HCT116 (cell line): ENCODE measurements at places on chromosomes 12 and 14. TPM values are rescaled to one million over a fixed set of nuclear protein-coding genes. Genes with fewer than 3 reads are reported as not detected.
A peak's percentile ranks its signal among the peaks of the same experiment; 100 is the strongest.

C12orf50 gene
- not detected for total RNA-seq

- H3K36me3 ChIP-seq = no peaks in the 10 kb centered on the region
- H3K27ac ChIP-seq = no peak overlapping the region
- no peak for DNase-seq
These were observed 10.4 kb upstream of the NRIP2 start for GRCh38 chr12:2845280-2845679.

DNA sequence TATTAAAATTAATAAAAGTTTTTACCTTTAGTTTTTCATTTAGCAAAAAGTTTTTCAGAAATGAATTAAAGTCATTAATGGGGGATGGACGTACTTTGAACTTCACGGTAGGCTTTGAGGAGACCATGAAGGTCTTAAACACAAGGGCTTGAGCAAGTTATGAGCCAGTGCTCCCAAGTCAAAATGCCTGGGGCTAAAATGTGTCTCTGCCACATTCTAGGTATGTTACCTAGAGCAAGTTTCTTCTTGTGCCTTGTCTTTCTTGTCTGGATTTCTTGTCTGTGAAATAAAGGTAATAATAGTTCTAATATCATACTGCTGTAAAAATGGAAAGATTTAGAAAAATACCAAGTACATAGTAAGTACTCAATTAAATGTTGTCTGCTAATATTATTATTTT is 132.7 kb upstream of the USP15 start:
- no peak for DNase-seq
- H3K27me3 ChIP-seq = no peaks in the 10 kb centered on the region
- H3K4me3 ChIP-seq = no peak overlapping the region
- no peaks in the 10 kb centered on the region for H3K4me1 ChIP-seq
- no peak overlapping the region for H3K27ac ChIP-seq
- no peaks in the 10 kb centered on the region for H3K36me3 ChIP-seq

DNA sequence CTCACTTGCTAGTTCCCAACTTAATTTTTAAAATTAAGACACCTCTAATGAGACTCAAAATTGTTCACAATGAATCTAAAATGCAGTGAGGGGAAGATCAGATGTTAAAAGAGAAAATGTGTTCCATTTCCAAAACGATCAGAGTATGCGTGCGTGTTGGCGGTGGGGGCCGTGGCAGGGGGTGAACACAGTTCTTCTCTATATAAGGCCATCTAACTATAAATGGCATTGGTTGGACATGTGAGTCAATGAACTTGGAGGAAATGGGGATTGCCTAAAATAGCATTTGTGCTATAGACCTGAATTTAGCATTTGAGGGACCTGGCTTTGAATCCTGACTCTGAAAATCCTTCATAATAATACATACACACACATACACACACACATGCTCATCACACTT is 149.4 kb downstream of the FOXN3 start:
- no peaks in the 10 kb centered on the region for H3K36me3 ChIP-seq
- no peak overlapping the region for H3K4me3 ChIP-seq
- no peak for DNase-seq
- H3K27me3 ChIP-seq = no peaks in the 10 kb centered on the region
- no peaks in the 10 kb centered on the region for H3K4me1 ChIP-seq
- H3K27ac ChIP-seq = no peak overlapping the region

DNA sequence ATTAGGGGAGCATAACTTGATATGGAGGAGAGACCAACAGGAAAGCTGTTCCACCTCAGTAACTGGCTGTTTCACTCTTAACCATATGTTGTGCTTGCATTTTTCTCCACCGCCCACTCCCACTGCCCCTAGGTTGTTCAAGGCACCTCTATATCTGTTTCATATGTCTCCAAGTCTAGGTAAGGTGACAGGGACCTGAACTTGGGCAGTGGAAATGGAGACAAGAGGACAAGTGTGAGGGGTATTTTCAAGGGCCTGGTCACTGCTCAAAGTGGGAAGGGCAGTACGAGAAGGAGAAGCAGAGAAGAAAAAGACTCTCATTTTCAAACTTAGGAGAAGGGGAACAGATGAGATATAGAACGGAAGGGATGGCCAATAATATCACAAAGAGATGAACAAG is 3.1 kb downstream of the SLC38A1 start:
- H3K27me3 ChIP-seq = no peaks in the 10 kb centered on the region
- DNase-seq = no peak
- H3K4me1 ChIP-seq = peaks cover 51% of the 10 kb centered on the region
- H3K36me3 ChIP-seq = no peaks in the 10 kb centered on the region; the same call in 1 of the 2 replicates
- H3K4me3 ChIP-seq = no peak overlapping the region; the same call in 1 of the 2 replicates

IQSEC3 gene
- not detected for total RNA-seq

DNA sequence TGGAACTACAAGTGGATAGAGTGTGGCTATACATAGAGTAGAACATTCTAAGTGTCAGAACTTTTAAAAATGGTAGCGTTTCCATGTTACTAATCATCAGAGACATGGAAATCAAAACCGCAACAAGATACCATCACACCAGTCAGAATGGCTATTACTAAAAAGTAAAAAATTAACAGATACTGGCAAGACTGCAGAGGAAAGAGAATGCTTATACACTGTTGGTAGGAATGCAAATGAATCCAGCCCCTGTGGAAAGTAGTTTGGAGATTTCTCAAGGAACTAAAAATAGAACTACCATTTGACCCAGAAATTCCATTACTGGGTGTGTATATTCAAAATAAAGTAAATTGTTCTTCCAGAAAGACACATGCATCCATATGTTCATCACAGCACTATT is 518.6 kb downstream of the NELL2 start:
- no peaks in the 10 kb centered on the region for H3K36me3 ChIP-seq
- no peaks in the 10 kb centered on the region for H3K27me3 ChIP-seq
- H3K4me1 ChIP-seq = no peaks in the 10 kb centered on the region
- no peak overlapping the region for H3K27ac ChIP-seq
- no peak overlapping the region for H3K4me3 ChIP-seq

- no peak overlapping the region for H3K4me3 ChIP-seq
- H3K36me3 ChIP-seq = no peaks in the 10 kb centered on the region
- H3K4me1 ChIP-seq = peaks cover 7% of the 10 kb centered on the region
- no peak for DNase-seq
- no peaks in the 10 kb centered on the region for H3K27me3 ChIP-seq
These were observed 21.2 kb downstream of the TRIM9 start for GRCh38 chr14:51073731-51074130.

INHBC gene
- 0.20 TPM for total RNA-seq

STAT2 gene
- 53.1 TPM for total RNA-seq

DNA sequence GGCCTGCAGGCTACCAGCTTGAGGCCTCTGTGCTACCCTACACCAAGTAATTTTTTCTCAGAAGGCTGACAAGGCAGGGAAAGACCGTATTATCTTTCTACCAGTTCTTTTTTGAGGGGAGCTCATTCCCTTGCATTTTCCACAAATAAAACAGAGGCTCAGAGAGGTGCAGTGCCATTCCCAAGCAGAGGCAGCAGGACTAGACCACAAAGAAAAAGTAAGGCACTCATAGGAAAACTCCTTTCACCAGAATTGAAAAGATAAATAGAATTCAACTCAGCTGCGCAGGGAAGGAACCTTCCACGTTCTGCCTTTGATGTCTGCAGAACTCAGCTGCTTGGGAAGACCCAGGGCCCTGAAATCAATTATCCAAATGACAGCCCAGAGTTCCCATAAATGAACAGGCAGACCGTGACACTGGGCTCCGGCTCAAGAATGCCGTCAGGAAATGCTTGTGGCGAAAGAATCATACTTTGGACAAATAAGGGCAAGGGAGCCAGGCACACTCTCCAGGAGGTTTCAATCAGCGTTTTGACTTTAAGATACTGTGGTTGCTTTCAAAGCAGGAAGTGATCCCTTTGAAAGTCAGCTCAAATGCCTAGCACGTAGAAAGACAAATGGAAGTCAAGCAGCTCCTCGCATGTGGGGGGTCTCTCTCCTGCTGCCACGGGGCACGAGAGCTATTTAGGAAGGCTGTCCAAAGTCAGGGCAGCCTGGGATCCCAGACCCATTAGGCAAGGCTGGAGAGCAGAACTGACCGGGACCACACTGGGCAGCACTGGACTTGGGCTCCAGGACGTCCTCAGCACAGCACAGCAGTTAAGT is 14.0 kb downstream of the KCTD10 start:
- H3K4me1 ChIP-seq = peaks cover 44% of the 10 kb centered on the region
- H3K4me3 ChIP-seq = no peak overlapping the region
- H3K36me3 ChIP-seq = peaks cover 12% of the 10 kb centered on the region
- H3K27ac ChIP-seq = peak overlapping the region; percentile 68
- no peaks in the 10 kb centered on the region for H3K27me3 ChIP-seq
- peak; percentile 62 for DNase-seq

MYF6 gene
- total RNA-seq = not detected

GRCh38 chr14:100488057-100488456 is 99.2 kb downstream of the BEGAIN start:
- no peak overlapping the region for H3K4me3 ChIP-seq
- H3K27ac ChIP-seq = no peak overlapping the region
- no peaks in the 10 kb centered on the region for H3K36me3 ChIP-seq
- DNase-seq = no peak
- H3K4me1 ChIP-seq = no peaks in the 10 kb centered on the region
- no peaks in the 10 kb centered on the region for H3K27me3 ChIP-seq

DNA sequence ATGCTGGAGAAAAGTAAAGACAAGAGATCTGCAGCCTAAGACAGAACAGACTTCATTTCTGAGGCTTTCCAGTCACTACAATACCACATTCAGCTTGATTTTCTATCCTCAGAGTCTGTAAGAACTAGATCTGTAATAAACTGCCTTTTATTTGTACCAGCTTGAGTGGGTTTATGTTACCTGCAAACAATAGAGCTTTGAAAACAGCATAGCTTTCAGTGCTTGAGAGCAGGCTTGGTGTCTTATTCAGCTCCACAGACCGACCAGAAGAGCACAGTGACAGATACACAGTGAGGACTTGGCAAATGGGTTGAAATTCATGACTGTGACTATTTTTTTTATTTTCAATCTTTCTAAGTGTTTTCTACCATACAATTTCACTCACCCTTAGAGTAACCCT is 207.8 kb upstream of the OTX2 start:
- no peak overlapping the region for H3K4me3 ChIP-seq
- H3K27me3 ChIP-seq = no peaks in the 10 kb centered on the region
- DNase-seq = no peak
- H3K27ac ChIP-seq = no peak overlapping the region

PRB2 gene
- total RNA-seq = not detected

DNA sequence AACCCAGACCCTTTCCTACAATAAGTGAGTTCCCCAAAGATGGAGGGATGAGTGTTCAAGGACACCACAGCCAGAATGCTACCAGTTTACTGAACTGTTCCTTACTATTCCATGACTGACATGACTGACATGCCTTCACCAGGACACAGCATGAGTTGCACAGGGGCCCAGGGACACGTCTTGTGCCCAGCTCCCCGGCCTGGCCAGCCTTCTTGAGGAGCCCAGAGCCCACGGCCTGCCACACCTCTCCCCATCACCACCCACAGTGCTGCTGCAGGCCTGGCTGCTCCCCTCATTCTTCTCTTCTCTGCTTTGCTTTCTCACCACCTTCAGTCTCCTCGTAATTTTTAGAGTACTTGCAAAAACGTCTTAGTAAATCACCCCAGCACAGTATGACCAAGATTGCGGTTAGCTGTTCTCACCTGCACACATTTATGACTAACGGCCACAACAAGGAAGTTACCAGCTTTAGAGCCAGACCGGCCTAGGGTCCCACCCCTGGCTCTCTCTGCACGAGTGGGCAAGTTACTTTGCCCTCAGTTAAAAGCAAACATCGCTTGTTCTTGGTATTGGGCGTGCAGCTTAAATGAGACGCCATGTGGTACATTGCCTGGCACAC is 18.5 kb downstream of the PPP2R5E start:
- no peaks in the 10 kb centered on the region for H3K4me1 ChIP-seq
- no peak for DNase-seq
- H3K27me3 ChIP-seq = no peaks in the 10 kb centered on the region
- H3K4me3 ChIP-seq = no peak overlapping the region
- H3K36me3 ChIP-seq = no peaks in the 10 kb centered on the region
- H3K27ac ChIP-seq = no peak overlapping the region; the same call in 1 of the 2 replicates
